ENCODE measurements at places on chromosomes 7 and 10.

DNA sequence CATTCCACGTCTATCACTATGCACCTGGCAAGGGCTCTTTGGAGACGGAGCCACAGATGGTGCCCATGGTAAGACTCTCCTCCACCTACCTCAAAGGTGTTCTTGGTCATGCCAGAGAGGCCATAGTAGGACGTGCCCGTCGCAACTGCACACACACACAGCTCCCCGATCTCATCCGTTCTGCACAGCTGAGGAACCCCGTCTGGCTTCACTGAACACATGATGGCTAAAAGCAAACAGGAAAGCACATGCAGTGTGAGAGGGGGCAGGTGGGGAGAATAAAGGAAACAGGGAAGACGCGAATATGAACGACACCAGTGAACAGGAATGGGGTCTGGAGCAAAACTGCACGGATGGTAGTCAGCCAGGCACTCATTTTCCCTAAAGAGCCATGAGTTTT is 230.9 kb downstream of the ZMYND11 start:
- no peak for DNase-seq

DNA sequence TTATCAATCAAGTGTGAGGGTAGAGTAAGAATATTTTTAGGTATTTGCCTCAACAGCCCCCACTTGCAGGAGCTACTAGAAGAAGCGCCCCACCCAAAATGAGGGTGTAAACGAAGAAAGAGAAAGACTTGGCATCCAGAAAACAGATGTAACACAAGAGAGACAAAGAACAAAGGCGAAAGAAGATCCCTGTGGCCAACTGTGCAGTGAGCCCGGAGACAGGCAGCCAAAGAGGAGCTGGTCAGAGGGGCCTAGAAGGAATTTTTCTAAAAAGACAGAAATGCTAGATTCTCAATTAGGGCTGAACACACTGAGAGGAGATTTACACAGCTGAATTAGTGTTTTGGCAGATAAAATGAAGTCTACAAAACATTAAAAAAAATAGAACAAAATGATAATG is 29.6 kb upstream of the EIF5AL1 start:
- DNase-seq: no peak

DNA sequence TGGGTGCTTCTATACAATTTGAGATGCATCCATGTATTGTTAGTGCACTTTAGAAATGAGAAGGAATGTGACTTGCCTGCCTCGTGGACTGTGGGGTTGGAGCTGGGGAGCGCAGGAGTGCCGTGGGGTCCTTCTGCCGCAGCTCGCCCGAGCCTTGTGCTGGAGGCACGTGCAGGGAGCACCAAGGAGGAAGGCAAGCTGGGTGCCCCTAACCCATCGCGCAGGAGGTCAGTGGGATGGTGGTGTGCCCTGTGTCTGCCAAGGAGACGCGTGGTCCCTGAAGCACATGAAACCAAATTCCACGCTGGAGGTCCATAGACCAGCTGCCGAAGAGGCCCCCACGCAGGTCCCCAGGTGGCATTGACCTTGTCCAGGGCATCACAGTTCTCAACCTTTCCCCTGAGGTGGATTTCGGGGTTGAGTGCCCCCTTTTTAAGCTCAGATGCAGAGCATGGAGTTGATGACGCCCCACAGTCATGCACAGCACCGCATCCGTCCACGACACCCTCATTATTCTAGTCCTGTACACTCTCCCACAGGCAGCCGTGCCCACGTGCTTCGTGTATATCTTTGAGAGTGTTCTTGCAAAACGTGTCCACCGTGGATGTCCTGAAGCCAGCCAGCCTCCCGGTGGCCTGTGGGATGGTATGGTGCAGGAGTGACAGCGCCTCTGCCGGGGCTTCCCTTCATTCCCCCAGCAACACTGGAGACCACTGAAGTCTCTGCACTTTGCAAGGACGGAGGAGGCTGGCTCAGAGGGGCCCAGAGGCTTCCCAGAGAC is 35.5 kb downstream of the FKBP6 start:
- DNase-seq: no peak

- DNase-seq: no peak
Observed at GRCh38 chr7:46586406-46586805, 665.3 kb upstream of the IGFBP3 start.

GRCh38 chr10:111360260-111360925 is 283.6 kb downstream of the ADRA2A start:
- no peak for DNase-seq

DNA sequence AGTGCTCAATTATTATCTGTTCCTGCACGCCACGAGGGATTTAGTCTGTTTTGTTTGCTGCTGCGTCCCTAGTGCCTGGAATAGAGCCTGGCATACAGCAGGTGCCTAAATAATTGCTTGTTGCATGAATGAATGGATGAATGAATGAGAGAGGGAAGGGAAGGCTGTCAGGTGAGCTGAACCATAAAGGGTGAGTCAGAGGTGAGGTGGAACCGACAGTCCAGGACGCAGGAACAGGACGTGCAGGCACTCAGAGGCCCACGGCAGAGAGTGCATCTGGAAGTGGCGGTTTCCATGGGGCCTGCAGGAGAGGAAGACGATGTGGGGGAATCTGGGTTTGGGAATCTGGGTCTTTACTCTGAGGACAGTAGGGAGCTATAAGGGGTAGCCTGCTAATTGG is 17.7 kb upstream of the PPIF start:
- DNase-seq: no peak

DNA sequence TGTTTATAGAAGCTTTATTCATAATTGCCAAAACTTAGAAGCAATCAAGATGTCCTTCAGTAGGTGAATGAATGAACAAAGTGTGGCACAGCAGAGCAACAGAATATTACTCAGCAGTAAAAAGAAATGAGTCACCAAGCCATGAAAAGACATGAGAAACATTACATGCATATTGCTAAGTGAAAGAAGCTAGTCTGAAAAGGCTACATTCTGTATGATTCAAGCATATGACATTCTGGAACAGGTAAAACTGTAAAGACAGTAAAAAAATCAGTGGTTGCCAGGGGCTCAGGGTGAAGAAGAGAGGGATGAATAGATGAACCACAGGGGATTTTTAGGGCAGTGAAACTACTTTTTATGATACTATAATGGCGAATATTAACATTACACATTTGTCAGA is 80.9 kb upstream of the APBB1IP start:
- DNase-seq: peak; percentile 42

DNA sequence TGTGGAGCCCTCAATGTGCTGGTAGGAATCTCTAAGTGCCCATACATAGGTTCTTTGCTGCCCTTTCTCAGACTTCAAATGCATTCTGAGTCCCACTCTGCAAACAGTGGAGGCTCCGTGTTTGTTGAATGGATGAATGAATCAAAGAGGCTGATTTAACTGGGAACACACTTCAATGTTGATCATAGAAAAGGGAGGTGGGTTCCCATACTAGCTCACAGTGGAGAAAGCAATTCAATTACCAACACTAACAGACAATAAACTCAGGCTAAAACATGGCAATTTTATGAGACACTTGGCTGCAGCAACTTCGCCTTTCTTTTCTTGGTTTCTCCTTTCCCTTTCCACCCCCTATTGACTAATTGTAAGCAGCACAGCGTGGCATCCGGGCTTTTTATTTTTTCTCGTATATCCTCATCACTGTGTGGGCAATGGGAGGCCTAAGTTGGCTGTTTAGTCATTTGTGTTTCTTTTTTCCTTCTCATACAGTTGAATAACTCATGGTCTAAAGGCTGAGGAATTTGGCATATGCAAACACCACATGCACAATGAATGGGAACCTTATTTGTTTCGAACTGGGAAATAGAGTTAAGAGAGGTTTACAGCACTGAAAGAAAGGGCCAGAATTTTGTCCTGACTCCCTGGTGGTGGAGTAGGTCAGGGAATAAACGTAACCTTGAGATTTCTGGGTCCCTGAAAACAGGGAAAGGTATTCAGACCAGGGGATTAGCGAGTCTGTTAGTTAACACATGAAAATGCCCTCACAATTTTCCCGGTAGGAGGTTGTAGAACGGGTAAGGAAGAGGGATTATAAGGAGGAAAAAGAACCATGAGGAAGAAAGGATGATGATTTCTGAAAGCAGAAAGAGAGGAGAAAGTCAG is 858.5 kb downstream of the KCNMA1 start:
- DNase-seq: no peak

- no peak for DNase-seq
Observed at GRCh38 chr10:122476333-122476695, 15.0 kb downstream of the HTRA1 start.

DNA sequence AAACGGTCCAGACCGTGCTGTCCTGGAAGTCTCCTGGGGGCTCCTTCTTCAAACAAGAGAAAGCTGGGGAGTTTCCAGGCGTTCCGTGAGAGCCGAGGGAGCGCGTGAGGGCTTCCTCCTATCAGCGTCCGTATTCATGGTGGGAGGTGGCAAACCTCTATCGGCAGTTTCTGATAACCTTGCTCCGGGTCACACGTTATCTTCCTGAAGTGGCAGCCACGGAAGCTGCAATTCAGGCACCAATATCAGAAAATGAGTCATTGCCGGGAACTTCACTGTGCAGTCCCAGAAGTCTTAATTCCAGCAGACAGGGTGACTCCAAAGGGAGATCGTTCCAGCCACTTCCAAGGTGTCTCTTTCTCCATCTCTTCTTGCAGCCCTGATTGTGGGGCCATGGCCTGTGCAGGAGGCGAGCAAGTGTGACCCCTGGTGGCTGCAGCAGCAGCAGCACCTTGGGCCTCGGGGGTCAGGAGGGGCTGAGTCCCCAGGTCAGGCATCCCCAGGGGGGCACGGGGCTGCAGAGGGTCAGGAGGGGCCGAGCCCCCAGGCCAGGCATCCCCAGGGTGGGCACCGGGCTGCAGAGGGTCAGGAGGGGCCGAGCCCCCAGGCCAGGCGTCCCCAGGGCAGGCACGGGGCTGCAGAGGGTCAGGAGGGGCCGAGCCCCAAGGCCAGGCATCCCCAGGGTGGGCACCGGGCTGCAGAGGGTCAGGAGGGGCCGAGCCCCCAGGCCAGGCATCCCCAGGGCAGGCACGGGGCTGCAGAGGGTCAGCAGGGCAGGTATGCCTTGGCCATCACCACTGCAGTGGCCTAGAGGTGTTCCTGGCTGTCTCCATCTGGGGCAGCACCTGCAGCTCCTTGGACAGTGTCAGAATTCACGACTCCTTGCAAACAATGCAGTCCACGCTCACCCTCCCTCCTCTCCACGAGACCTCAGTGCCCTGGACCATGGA is 538.7 kb downstream of the DNAJB6 start:
- DNase-seq: peak; percentile 39

DNA sequence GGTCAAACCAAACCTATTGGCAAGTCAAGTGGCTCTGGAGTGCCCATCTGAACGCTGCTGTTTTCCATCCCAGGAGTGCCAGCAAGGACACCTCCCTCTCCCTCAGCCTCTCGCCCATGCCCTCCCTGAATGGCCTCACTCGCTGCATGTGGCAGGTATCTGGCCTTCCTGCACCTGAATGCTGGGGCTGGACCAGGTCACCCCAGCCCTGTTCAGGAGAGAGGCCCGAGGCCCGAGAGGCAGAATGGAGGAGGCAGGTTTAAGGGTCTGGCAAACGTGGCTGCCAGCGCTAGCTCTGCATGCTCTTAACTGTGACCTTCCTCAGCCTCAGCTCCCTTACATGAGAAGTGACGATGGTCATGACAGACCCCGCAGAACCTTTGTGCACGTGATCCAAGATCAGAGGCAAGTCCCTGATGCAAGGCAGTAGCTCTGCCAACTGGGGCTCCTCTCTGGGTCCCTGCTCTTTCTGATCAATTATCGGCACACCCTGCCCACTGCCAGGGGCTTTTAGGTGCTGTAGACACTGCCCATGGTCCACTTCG is 295.7 kb upstream of the ZMIZ1 start:
- DNase-seq: no peak

DNA sequence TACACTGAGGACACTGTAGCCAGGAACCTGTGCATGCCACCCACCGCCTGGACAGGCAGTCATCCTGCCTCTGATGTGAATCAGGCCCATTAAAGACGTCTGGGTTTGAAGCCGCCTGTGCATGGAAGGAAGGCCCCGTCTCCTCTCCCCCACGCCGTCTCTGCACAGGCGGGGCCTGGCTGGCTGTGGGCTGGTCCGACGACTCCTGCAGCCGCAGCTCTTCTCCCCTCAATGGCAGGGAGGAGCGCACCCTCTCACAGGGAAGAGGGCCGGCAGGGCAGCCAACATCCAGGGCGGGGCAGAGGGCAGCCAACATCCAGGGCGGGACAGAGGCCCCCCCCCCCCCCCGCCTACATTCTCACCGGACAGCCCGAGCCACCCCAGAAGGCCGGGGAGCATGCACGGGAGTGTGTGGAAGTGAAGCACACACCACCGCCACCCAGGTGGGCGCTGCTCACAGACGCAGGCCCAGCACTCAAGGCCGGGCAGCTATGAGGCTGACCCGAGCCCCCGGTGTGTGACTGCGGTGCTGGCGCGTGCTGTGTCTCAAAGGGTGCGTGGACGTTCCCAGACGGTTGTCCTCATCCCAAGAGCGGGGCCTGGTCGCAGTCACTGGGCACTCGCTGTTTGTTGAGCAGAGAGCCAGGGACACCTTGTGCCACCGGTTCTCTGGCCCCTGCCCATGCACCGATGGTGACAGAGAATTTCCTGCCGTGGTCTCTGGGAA is 19.1 kb downstream of the DPYSL4 start:
- no peak for DNase-seq

Measured in inflammatory macrophage treated with lipopolysaccharide for 4 hours (primary cell).